Germinal center (tissue), 1 donor: ENCODE measurements at places on chromosomes 7 and 10.

DNA sequence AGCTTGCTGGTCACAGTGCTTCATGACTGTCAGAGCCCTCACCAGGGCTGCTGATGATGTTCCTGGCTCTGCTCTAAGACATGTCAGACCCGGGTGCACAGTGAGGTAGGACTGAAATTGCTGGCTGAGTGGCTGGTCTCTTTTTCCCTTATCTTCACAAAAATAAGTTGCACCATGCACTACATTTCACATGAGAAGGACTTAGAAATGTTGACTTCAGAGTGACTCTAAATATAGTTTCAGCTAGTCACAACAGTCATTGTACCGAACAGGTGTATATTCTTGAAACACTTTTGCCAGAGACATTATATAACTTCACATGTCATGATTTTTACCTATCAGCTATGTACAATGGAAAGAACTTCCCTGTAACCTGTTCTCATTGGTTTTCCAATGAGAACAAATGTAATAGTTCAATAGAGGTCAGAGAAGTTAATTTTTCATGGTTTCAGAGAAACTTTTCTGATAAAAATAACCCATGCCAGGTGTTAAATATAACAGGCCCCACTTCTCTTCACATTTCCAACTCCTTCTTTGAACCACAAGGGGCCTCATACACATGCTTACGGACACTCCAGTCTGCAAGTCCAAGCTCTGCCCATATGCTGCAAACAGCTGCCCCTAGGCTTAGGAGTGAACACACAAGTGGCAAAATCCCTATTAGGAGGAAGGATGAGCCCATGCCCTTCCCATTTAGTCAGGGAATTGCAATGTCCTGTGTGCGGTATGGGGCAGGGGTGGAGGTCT, 115.6 kb downstream of the CDK6 start:
- DNase-seq = no peak

DNA sequence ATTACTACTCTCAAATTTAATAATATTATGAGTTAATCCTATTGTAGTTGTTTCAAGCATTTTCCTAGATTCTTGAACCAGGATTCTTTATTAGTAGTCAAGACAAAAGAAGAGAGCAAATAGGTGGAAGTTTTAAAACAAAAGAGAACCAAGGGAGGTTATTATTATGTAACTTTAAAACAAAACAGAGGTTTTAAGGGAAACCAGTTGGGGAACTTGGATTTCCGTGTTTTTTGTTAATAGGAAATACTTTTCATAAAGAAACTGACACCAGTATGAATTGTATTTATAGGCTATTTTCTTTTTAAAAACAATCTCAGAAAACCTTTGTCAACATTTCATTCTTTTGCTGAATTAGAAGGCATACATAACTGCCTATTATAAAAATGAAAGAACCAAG, 183.9 kb downstream of the WNT2 start:
- DNase-seq = no peak

DNA sequence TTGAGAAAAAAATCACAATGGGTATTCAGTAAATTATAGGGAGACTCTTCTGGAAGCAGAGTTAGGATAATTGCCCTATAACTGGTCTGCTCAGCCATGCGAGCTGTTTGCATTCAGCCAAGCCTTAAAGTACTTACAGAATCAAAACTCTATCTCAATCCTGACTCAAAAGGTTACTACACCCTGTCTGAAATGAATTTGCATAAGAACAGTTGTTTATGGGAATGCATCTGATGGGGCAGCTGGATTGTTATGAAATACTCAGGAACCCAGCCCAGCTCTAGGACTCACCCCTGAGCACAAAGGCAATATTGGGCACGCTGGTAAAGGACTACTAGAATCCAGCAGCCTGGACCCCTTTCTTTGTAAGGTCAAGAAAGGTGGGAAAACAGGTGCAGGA, 38.8 kb downstream of the AKR1B15 start:
- no peak for DNase-seq

- no peak for DNase-seq
These were observed 11.5 kb downstream of the TAS2R16 start for GRCh38 chr7:122984021-122984420.

- no peak for DNase-seq
These were observed 457.9 kb upstream of the TPK1 start for GRCh38 chr7:145293754-145294153.
